ENCODE measurements at places on chromosomes 11 and 22.

DNA sequence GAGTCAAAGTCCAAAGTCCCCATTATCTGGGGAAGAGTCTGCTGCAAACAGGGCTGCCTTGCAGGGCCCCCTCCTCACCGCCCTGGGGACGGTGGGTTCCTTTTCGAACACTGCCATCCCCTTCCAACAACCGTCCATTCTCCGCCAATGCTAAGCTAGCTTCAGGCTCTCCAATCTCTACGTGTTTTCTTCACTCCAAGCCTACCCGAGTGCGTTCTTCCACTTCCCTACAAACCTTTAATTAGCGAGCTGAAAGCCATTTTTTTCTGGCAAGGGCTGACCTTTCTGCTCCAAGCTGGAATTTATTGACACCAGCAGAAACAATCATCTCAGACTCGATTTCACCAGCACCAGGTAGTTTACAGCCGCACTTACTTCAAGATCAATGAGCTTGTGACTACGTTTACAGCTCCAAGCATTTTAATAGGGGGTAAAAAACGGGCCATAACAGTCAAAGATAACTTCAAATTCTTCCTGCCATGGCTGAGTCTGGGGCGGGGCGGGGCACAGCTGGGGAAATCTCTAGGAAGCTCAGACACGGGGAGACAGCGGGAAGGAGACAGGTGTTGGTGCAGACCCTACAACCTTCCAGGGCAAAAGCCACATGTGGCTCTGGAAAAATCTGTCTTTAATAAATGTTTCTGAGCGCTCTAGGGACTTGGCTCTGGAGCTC is 82.2 kb downstream of the PHF21B start:
- DNase-seq = no peak

- DNase-seq = no peak
Observed at GRCh38 chr22:17576470-17576869, 13.2 kb downstream of the SLC25A18 start.

DNA sequence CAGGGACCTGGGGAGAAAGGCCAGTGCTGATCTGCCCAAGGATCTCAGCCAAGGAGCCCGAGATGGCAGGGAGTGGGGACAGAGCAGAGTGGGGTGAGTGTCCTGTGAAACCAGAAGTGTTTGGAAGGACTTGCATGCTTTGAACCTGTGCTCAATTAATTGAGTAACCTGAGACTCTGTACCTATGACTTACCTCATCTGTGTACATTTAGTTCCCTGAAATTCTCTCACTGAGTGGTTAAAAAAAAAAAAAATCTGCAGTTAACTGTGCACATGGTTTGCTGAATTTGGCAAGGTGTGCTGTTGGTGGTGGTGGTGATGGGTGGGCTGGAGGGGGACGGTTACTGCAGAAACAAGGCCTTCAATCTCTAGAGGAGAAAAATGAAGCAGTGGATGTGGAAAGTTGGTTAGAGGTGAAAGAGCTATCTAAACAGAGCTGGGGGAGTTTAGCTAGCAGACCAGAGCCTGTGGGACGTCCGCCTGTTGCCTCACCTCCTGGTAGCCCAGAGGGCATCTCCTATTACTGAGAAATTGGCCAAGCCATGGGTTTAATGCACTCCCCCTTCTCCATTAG is 8.3 kb upstream of the SORL1-AS1 start:
- DNase-seq = no peak

GRCh38 chr11:120055646-120056045 is 82.3 kb downstream of the TRIM29 start:
- no peak for DNase-seq

GRCh38 chr22:39351689-39352214 is 2.0 kb downstream of the SYNGR1 start:
- DNase-seq = no peak

All from NCI-H1694 (cell line).